ENCODE measurements at places on chromosomes 16 and 17. TPM values are rescaled to one million over a fixed set of nuclear protein-coding genes. Genes with fewer than 3 reads are reported as not detected.
A peak's percentile ranks its signal among the peaks of the same experiment; 100 is the strongest.

DNA sequence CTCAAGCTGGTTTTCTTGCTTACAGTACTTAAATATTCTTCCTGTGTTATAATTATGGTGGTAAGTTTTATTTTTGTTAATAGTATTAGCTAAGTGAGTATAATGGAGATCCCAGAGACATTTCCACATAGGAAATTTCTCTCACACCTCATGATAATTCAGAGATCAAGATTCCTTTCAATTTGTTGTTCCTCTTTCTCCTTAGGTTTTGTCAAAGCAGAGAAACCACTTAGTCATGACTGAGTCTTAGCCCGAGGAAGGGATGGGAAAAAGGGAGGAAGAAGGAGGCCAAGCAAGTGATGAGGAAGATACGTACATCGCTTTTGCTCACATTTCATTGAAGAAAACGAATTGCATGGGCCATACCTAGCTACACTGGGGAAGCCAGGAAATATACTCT is 18.4 kb downstream of the ESRP2 start:
- DNase-seq = no peak

The PIK3R6 gene
- total RNA-seq = 0.90 TPM

DNA sequence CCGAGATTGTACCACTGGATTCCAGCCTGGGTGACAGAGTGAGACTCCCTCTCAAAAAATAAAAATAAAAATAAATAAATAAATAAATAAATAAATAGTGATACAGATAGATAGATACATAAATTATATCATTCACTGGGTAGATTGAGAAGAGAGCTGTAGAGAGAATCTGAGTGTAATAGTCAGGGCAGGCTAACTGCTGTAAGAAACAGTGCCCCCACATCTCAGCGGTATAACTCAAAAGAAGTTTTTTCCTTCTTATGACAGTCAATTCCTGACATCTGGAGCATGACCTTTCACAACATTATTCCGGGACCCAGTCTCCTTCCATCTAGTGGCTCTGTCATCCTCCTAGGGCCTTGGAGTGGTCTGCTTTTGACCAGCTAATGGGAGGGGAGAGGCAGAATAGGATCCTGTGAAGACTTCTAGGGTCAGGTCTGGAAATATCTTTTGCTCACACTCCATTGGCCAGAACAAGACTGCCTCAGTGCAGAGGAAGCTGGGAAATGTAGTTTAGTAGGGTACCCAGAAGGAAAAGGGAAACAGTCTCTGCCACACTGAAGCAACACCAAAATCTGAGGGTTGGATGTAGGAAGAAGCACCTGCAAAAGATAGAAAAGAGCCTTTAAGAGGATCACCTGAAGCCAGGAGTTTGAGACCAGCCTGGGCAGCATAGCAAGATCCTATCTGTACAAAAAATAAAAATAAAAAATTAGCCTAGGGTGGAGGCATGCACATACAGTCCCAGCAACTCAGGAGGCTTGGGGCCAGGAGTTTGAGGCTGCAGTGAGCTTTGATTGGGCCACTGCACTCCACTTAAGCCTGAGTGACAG is 3.0 kb upstream of the QPRT start:
- no peak for DNase-seq

The LHX1 gene
- not detected for total RNA-seq

DNA sequence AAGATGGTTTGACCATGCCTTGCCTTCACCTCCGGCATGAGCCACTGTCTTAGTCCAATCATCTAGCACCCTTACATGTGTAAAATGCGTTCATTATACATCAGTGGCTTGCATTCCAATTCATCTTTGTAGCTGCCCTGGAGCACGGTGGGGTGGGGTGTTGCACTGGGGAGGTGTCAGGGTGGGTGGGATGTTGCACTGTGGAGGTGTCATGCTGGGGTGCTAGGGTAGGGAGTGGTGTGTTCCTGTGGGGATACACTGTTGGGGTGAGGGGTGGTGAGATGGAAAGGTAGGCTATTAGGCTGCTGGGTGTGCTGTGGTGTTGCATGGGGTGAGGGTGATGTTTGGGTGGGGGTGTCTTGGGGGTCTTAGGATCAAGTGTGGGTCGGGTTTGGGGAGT is 47.0 kb downstream of the NLRC5 start:
- DNase-seq = no peak

The TEX19 gene
- total RNA-seq = not detected

GRCh38 chr16:3158026-3158509 is 23.2 kb downstream of the ZNF213 start:
- no peak for DNase-seq

- peak; percentile 56 for DNase-seq
Observed at GRCh38 chr17:45410144-45411091, 22.3 kb downstream of the ARHGAP27 start.

The ASGR1 gene
- total RNA-seq = 1.5 TPM

- DNase-seq = no peak
Observed at GRCh38 chr17:73824321-73824720, 180.1 kb upstream of the SDK2 start.

- DNase-seq = peak; percentile 6
Observed at GRCh38 chr16:74623214-74623838, 16.4 kb upstream of the GLG1 start.

The TEDC2 gene
- 1.3 TPM for total RNA-seq

- DNase-seq = no peak
Observed at GRCh38 chr17:52035336-52035915, 123.1 kb downstream of the CA10 start.

DNA sequence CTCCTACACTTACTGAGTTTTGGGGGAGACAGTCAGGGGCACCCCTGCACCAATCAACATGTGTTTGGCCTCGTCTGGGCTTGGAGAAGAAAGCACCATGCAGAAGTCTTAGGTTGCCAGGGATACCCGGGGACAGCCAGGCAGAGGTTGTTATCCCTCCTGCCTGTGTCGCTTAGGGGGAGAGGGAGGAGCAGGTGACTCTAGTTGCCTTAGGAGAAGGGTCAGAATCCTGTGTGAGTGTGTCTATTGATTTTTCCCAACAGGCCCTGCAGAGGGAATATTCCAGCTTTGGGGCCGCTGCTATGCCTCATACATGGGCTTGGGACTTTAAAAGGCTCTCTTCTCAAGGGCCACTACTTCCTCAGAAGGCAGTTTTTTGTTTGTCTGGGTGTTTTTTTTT is 89.1 kb downstream of the RGS9 start:
- no peak for DNase-seq

The MYH4 gene
- total RNA-seq = not detected

- no peak for DNase-seq
Observed at GRCh38 chr16:5478036-5478435, 380.4 kb upstream of the EEF2KMT start.

DNA sequence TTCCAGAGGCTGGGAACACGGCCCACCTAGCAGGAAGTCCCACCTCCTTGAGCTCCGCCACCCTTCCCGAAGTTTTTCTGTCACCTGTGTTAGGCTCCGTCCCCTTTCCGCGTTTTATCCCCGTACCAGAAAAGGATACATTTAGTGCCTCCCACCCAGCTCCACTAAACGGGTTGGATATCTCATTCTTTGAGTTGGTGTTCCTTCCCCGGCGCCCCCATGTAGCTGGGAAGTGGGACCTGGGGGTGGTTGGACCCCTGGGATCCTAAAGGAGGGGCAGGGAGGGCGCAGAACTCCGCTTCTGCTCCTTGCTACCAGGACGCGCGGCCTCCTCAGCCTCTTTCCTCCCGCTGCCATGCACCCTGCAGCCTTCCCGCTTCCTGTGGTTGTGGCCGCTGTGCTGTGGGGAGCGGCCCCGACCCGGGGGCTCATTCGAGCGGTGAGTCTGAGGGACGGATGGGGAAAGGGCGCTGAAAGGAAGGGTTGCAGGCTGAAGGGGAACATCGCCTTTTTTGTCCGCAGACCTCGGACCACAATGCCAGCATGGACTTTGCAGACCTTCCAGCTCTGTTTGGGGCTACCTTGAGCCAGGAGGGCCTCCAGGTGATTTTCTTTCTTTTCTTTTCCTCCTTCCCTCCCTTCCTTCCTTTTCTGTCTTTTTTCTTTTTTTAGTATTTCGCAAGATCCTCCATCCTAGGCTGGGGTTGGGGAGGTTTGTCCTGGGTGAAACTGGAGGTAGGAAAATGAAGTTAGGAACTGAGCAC is 669 bp downstream of the RNF167 start:
- DNase-seq = no peak

DNA sequence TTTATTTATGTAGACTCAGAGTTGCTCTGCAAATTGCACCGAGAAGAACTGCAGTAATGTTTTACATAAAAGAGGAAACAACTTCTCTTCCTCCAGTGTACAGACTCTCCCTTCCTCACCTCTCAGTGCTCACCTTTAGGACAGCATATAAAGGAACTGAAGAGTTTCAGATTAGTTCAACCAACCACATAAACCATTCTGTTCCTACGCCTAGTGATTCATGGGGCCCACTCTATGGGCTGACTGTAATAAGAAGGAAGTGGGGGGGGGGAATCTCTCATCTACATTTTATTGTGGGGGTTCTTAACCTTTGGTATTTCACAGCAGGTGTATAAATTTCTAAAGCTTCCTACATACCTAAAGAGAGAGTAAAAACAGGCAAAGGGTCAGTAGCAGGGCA is 18.3 kb downstream of the ZSWIM7 start:
- DNase-seq = no peak

DNA sequence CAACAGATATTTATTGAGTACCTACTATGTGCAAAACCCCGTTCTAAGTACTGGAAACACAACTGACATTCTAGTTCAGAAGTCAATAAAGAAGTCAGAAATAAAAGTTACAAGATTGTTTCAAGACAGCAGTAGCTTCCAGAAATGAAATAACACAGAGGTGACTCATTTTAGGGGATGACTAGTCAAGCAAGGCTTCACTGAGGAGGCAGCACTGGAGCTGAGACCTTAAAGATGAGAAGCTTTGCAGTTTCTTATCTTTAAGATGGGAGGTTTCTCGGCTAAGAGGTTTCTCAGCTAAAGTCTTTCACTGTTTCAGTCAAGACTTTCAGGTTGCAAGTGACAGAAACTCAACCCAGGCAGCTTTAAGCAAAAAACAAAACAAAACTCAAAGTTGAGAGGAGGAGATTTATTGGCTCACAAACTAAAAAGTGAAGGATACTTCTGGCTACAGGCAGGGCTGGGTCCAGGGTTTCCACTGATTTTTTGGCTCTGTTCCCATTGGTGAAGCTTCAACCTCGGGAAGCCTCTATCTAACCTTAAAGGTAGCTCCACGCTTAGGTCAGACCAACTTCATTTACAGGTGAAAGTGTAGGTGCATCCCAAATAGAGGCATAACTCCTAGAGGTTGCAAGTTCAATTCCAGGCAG is 7.4 kb upstream of the MMP2 start:
- DNase-seq = no peak

DNA sequence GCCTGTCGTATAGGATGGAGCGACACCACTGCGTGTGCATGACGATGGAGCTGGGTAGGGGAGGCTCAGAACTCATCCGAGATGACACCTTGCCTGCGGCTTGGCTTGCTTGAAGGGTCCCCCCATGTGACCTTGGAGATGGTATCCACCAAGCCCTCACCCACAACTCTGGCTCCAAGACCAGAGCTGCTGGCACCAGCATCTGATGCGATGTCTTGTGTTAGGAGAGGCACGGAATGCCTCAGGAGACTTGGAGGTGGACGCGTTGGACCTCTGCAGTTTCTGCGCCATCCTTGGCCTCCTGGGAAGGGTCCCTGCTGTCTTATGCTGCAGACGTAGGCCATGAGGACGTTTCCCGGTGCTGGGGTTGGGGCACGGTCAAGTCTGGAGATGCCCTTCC is 7.8 kb downstream of the CRAMP1 start:
- no peak for DNase-seq

DNA sequence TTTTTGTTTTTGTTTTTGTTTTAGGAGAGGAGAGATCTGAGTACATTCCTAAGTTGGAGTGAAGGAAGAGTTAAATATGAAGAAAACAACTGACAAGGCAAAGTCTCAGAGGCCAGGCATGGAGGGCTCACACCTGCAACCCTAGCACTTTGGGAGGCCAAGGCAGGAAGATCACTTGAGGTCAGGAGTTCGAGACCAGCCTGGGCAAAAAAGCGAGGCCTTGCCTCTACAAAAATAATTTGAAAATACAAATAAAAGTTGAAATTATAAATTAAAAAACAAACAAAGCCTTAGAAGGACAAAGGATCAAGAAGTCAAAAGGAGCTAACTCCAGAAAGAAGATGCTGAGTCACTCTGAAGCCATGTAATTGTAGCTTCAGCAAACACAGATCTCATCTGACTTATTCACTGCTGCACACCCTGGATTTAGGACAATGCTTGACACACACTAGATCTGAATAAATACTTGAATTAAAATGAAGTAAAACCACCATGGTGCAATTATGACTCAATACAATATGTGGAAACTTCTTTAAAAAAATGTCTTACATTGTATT is 9.1 kb downstream of the CEP20 start:
- DNase-seq = no peak

DNA sequence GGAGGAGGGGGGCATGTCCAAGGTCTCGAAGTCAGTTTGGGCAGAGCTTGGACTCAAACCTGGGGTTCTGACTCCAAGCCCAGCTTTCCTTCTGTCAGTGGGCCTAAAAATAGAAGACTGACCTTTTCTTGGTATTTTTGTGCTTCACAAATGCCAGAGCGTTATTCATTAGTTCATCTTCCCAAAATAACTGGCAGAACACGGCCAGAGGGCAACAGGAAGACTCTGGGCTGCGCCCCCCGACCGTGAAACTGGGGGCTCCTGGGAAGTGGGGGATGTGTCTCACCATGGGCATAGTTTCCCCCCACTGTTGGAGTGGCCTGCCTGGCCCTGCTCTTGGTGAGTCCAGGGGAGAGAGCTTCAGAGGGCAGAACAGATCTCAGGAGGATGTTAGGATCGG is 94.0 kb downstream of the SOCS1 start:
- DNase-seq = no peak

DNA sequence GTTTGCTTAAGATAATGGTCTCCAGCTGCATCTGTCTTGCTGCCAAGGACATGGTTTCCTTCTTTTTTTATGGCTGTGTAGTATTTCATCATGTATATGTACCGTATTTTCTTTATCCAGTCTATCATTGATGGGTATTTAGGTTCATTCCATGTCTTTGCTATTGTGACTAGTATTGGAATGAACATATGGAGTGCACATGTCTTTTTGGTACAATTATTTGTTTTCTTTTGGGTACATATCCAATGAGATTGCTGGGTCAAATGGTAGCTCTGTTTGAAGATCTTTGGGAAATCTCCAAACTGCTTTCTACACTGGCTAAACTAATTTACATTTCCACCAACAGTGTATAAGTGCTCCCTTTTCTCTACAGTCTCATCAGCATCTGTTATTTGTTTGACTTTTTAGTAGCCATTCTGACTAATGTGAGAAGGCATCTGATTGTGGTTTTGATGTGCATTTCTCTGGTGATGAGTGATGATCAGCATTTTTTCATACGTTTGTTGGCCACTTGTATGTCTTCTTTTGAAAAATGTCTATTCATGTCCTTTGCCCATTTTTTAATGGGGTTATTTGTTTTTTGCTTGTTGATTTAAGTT is 66.2 kb downstream of the TNFRSF13B start:
- no peak for DNase-seq

DNA sequence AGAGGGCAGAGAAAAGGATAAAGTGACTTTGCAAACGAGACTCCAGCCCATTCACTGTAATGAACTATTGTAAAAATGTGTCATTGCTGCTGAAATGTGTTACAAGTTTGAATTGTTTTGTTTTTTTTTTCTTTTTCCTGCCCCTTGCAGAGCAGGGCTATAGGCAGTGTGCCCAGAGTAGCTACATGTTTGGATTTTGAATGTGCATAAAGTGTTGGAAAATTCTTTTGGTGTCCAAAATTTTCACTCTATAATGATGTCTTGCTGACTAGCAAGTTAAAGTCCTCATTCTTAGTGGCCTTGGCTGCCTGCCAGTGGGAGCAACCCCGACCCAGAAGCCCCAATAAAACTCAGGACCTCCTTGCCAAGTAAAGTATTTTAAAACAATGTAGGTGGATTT is 66.5 kb downstream of the IGF2BP1 start:
- DNase-seq = no peak

GRCh38 chr17:75146592-75146991 is 7.7 kb downstream of the JPT1 start:
- no peak for DNase-seq

GRCh38 chr16:57648125-57648524 is 19.7 kb downstream of the ADGRG1 start:
- no peak for DNase-seq

Data from tibial nerve (tissue), 4 donors.